ENCODE measurements at places on chromosomes 2 and 18. TPM values are rescaled to one million over a fixed set of nuclear protein-coding genes. Genes with fewer than 3 reads are reported as not detected.

DNA sequence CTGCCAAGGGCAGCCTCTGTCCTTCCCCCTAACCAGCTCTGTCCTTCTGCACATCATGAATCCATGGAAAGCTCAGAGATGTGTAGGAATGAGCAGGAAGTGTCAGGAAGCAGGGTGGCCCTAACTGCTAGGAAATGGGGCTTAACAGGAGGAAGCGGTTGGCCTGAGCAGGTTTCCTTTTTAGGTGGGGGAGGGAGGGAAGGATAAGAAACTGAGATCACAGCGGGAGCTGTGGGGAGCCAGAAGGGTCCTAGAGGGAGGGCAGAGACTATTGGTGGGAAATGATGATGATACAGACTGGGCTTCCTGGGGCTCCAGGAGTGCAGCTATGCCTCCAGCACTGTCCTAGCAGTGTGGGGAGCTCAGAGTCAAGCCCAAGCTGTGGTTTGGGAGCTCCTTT lies 182.0 kb downstream of the SH3BP4 start:
- DNase-seq: no peak

- DNase-seq: peak; percentile 52
These were observed 8.2 kb upstream of the KCTD1 start for GRCh38 chr18:26556573-26556972.

GRCh38 chr2:236081171-236081570 lies 87.0 kb downstream of the GBX2 start:
- no peak for DNase-seq

DNA sequence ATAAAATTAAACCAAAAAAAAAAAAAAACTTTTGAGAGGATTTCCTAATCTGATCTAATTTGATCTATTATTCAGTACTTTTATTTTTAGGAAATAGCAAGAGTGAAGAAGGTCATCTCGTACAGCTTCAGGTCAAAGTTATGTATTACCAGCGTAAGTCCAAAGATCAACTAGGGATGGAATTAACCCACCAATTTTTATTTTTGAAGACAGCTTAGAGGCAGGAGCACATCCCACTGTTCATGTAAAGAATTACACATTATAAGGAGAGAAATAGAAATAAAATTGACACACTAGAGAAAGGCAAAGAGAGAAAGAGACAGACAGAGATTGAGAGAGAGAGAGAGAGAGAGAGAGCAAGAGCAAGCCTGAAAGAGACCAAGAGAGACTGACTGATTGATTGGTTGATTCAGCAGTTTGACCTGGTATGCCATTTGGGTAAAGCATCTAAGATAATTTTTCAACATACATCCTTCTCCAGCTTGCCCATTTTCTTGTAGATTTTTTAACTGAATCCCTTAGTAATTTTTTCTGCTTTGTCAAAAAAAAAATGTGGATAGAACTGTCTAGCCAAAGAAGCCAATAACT lies 25.1 kb downstream of the DOCK10 start:
- no peak for DNase-seq

DNA sequence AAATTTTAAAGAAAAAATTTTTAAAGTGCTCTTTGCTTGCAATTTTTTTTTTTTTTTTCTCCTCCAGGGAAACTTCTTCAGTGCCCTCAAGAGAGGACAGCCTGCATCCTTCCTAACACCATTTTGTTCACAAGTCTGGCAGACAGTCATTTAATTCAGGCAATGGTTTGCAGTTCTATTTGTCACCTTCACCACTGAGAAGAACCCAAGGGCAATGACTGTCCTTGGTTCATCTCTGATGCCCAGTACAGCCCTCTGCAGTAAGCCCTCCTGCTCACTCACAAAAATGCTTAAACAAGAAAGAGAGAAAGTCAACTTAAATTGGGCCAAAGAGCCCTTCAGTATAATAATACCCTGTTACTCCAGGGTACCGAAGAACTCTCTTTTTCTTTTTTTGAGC lies 52.4 kb downstream of the TGFA start:
- no peak for DNase-seq

GRCh38 chr2:230823264-230823964 lies 41.3 kb upstream of the ITM2C start:
- no peak for DNase-seq

DNA sequence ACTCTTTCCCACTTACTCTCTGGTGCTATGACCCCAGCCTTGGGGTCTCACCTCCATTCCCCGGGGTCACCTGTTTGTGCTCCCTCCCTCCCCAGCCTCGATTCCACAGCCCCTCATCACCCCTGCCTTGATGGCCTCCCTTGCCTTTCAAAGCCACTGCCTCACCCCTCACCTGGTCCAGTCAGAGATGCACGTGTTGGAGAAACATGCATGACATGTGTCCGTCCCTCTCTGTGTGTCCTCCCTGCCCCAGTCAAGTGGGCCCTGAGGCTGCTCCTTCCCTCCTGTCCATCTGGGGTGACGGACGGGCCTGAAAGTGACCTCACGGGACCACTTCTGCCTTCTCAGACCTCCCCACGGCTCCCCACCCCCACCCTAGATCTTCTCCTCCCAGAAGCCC lies 82.3 kb upstream of the TWIST2 start:
- DNase-seq: no peak

TSPYL6 gene
- not detected for total RNA-seq

AGXT gene
- not detected for total RNA-seq

TP53I3 gene
- total RNA-seq: 21.4 TPM

VWC2L gene
- not detected for total RNA-seq

PIEZO2 gene
- total RNA-seq: not detected

KIAA2012 gene
- total RNA-seq: not detected

GALNT13 gene
- total RNA-seq: 3.6 TPM

CXCR1 gene
- total RNA-seq: not detected

CIDEA gene
- not detected for total RNA-seq

SLC9A4 gene
- total RNA-seq: 0.85 TPM

TCF23 gene
- total RNA-seq: not detected

HOXD12 gene
- total RNA-seq: not detected

ITGAV gene
- total RNA-seq: 25.0 TPM

ABCG8 gene
- not detected for total RNA-seq
